Activated naive CD8-positive, alpha-beta T cell treated with anti-CD3 and anti-CD28 coated beads, Interleukin-2, amount 50 U/mL, for 16 hours (primary cell): ENCODE measurements at places on chromosomes 1 and 21.

- DNase-seq = no peak
Observed at GRCh38 chr1:211938561-211938997, 96.8 kb downstream of the INTS7 start.

GRCh38 chr1:75791022-75791421, 5.0 kb downstream of the RABGGTB start:
- no peak for DNase-seq

- DNase-seq = no peak
Observed at GRCh38 chr1:118578276-118578675, 393.2 kb upstream of the SPAG17 start.

GRCh38 chr1:200628223-200628881, 7.8 kb upstream of the KIF14 start:
- DNase-seq = no peak

DNA sequence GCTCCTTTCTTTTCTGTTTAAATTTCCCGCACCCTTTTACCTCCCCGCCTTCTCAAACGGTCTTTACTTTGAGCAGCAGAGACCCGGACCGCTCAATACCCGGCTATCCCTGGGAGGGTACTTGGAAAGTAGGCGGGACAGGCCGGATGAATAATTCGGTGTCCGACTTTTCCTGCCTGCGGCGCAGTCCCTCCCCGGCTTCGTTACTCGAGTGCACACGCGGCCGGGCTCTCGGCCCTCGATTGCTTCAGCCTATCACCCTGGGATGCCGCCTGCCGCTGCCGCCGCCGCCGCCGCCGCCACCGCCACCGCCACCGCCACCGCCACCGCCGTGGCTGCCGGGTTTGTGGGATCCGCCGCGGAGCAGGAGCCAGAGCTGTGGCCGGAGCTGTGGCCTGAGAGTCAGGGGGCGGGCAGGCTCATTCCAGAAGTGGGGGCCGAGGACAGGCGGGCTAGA, 382 bp upstream of the RASAL2 start:
- no peak for DNase-seq

DNA sequence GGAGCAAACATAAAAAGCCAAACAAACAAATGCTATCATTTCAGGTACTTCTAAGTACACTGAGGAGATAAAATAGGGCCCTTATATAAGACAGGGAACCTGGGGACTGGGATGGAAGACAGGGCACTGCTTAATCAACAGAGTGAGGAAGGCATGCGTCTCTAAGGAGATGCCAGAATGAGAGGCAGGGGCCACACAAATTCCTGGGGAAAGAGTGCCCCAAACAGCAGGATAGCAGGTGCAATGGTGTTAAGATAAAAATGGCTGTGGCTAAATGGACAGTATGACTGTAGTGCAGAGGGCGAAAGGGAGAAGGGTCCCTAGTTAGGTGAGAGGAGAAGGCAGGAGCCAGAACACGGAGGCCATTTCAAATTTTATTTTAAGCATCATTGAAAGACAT, 113.9 kb downstream of the ZBTB18 start:
- DNase-seq = no peak

DNA sequence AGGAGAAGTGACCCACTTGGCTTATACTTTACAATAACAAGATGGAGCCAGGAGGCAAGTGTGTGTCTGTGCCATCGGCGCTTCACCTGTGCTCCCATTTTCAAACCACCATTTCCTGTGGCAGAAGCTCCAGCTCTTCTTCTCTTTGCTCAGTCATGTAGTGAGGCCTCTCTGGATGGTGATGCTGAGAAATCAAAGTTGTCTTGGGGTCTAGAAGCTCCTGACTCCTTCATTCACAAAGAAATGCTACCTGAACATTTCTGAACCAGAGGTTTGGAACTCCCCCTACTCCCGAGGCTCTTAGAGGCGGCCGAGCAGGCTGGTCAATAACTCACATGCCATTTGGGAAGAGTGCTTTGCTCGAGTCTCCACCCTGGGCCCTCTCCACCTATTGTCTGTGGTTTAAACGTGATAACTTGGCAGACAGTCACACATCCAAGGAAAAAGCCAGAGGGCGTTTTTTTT, 18.0 kb downstream of the SLAMF1 start:
- DNase-seq = no peak

DNA sequence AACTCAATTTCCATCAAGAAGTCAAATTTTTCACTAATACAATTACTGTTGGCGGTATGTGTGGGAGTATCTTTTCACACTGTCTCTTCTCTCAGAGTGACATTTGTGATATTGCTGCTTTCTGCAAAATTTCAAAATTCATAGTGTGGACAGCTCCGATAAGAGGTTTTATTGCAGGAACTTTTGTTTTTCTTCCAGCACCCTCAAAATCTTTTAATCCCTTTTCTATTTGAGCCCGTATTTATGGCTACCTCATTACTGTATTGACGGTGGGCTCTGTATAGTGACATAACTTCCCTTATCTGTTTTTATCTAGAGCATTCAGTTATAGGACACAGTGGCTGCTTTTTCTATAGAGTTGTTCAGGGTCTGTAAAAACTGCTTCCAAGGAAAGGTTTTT, 794.4 kb upstream of the TMPRSS15 start:
- no peak for DNase-seq

GRCh38 chr1:68791800-68792199, 294.9 kb upstream of the DEPDC1 start:
- no peak for DNase-seq

DNA sequence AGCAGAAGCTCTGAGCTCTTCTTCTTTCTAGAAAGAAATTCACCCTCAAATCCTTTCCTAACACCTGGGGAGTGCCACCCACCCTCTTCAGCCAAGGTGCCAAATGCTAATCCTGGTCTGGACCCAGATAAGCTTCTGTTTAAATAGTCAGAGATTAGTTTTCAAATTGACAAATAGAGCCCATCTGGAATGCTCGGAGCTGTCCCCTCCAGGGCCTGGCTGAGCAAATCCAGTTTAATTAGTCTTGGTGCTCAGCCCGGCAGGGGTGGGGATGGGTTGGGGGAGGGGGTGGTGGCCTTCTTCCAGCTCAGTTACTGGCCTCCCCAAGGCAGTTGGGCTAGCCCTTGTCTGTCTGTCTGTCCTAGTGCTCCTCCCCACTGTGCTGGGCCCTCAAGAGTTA, 269.5 kb downstream of the GRIK3 start:
- DNase-seq = no peak
